ENCODE measurements at places on chromosomes 3 and 15.

DNA sequence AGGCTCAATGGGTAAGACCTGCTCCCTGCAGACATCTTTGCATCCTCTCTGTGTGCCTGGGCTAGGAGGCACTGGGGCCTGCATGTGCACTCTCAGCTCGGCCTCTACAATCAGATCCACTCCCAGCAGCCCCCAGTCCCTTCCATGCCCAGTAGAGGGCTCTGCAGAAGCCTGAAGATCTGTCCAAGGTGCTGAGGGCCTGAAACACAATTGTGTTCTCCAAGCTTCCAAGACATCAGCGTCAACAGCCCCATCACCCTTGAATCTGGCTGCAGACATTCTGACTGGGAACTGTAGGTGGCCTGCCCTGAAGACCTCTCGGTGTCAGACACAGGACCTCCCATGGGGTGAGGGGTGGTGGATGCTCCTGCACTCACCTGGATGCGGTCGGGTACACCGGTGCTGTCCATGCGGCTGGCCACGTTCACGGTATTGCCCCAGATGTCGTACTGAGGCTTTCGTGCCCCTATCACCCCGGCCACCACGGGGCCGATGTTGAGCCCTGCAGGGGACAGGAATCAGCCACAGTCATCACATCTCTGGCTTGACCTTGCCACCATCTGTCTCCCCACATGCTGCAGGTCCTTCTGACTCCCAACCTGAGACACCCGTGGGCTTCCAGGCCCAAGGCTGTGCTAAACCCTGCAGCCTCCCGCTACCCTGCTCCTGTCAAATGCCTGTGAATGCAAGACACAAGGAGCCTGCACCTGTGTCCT lies 84.7 kb downstream of the SEC22A start:
- peak; percentile 81 for DNase-seq

GRCh38 chr15:100716456-100717085 lies 114.2 kb downstream of the ASB7 start:
- DNase-seq: peak; percentile 10

GRCh38 chr3:53181024-53181371 lies 20.0 kb downstream of the PRKCD start:
- DNase-seq: no peak

GRCh38 chr3:178003756-178004155 lies 532.5 kb upstream of the KCNMB2 start:
- DNase-seq: no peak

GRCh38 chr3:29827756-29828155 lies 546.9 kb downstream of the RBMS3 start:
- DNase-seq: no peak

DNA sequence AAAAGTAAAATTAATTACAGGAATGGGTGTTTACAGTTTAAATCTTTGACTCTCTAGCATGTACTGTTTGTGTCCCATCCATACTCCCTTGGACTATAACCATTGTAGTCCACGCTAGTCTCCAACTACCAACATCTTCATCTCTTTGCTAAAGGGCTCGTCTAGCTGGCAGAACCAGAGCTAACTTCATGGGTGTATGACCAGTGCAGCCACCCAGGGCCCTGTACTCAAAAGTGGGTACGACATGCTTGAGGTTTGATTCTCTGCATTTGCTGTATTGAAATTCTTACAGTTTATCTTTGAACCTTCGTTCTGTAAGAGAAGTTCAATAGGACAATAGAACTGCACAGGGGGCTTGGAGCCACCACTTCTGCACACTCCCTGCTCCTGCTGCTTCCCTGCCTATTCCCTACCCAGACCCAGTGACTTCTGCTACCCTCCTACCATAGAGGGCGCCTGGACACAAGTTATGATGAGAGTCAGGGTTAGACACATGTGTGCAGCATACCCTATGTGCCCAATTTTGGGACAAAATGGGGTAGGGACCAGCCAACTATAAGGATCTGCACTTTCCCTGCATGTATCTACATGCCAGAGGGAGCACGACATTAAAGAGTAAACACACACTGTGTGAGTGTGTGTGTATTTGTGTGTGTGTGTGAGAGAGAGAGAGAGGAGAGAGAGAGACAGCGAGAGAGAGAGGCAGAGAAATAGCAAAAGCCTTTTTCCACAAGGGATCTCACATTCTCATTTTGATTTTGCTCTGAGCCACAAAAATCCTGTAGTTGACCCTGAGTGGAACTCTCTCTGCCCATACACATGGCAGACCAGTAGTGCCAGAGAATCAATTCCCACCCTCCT lies 59.0 kb upstream of the NECTIN3 start:
- DNase-seq: peak; percentile 54

DNA sequence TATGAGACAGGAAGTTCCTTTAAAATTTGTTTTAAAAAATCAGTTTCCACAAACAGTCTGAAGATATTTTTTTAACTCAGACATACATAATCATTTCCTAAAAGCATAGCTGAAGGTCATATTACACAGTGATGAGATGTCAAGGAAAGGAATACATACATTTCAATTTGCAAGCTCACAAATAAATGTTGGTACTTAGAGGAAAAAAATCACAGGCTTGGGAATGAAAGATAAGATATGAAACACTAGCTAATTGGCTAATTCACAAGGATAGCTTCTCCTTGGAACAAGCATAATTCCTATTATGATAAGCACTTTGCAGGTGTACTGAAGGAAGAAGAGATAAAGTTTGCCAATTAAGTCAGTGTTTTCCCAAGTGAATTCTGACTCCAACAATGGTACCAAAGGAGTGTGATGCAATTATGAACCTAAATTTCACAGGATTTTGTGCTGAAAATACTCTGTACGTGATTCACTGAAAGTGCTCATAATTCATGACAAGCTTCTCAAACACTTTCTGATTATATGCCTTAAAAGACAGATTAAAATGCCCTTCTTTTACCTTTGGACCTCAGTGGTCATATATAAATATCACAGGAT lies 112.4 kb downstream of the FRMD5 start:
- no peak for DNase-seq

- DNase-seq: peak; percentile 38
Observed at GRCh38 chr3:98645039-98645438, 51.6 kb upstream of the CPOX start.

GRCh38 chr3:41318520-41318919 lies 119.2 kb downstream of the CTNNB1 start:
- no peak for DNase-seq

DNA sequence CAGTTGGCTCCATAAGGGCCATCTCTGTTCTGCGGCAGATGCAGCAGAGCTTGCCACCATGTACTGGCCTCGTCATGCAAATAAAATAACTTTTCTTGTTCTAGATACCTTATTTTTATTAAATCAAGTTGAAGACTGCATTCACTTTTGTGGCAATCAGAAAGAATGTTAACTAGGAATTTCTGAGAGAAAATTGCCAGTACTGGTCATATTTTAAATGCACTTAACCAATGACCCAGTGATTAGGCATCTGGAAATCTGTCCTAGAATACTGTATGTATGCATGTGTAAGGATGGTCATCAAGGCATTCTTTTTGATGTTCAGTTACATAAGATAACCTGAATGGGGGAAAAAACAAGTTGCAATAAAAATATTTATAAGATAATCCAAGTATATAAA lies 34.2 kb upstream of the CSPG5 start:
- no peak for DNase-seq

DNA sequence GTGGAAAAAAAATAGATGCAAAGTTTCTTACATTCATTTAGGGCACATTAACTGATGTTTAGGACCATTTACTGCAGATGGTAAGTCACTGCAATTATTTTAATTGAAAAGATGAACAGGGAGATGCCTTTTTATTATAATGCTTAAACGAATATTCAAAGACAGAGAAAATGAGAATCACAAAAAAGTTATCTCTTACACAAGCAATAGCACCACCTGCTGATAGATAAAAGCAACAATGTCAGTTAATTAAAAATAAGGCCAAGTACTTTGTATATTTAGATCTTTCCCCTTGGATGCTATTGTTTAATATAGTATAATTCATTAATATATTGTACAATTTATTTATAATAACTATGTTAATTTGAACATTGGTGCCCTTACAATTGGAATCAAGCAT lies 55.9 kb downstream of the IFT80 start:
- DNase-seq: no peak
